ENCODE measurements at places on chromosomes 4 and X. TPM values are rescaled to one million over a fixed set of nuclear protein-coding genes. Genes with fewer than 3 reads are reported as not detected.

Gene KDR
- total RNA-seq: not detected

Gene SRPX2
- not detected for total RNA-seq

DNA sequence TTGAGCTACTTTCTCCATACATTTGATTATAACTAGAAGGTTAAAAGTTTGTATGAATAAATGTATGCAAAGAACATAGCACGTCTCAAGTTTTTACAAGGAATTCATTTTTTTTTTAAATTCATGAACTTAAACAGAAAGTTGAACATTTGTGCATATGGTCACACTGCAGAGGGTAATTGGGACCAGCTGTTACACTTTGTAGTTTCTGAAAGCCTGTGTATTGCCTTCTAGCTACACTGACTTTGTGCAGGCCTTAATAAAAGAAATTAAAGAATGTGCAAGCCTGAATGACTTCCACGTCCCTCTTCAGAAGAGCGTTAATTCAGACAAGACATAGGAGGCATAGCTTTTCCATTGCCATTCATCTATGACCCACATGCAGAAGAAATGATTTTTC, 153.1 kb upstream of the PCDH18 start:
- no peaks in the 10 kb centered on the region for H3K4me1 ChIP-seq
- H3K36me3 ChIP-seq: no peaks in the 10 kb centered on the region
- no peaks in the 10 kb centered on the region for H3K27me3 ChIP-seq

- DNase-seq: no peak
- H3K4me3 ChIP-seq: no peak overlapping the region
These were observed 426.9 kb upstream of the BOD1L1 start for GRCh38 chr4:14054391-14054790.

- no peak for DNase-seq
- peaks cover 5% of the 10 kb centered on the region for H3K4me1 ChIP-seq
- H3K27ac ChIP-seq: no peak overlapping the region
- H3K36me3 ChIP-seq: no peaks in the 10 kb centered on the region
- H3K27me3 ChIP-seq: no peaks in the 10 kb centered on the region
These were observed 318.0 kb downstream of the FBXW7 start for GRCh38 chr4:152217896-152218295.

Measured in activated CD8-positive, alpha-beta T cell treated with anti-CD3 and anti-CD28 coated beads for 36 hours (primary cell).